Heart right ventricle (tissue), 16 donors: ENCODE measurements at places on chromosomes 5 and 9.

DNA sequence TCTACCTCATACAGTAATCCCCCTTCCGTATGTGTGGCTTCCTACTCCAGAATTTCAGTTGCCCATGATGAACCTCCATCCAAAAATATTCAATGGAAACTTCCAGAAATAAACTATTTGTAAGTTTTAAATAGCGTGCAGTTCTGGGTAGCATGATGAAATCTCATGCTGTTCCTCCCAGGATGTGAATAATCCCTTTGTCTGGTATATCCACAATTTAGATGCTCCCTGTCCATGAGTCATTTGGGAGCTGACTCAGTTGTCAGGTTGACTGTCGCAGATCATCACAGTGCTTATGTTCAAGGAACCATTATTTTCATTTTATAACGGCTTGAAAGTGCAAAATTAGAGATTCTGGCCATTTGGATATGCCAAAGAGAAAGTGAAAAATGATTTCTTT lies 290.1 kb upstream of the CDH9 start:
- no peak for DNase-seq

DNA sequence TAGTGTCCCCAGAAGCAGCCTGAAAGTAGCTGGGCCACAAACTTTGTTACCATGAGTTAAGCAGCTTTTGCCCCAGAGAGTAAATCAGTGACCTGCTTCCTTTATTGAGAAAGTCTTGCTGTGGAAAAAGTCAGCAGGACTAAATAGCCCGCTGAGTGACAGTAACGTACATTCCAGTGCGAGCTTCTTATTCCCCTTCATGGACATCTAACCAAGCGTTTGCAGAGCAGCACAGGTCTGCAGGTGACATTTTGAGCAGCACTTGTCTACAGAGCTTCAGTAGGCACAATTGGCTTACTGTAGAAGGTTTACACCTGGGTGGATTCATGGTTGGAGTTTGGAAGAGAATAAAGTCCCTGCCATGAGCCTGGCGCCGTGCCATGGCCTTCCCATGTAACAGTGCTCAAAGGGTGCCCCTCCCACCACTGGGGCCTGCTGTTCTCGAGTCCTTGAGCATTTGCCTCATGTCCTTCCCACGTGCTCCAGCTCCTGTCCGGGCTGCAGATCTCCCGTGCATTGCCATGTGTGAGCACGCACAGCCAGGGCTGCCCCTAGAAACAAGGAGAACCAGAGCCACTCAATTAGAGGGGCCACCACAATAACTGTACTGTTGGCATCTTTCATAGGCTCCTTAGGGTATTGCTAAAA lies 41.3 kb upstream of the GRHPR start:
- DNase-seq = no peak

DNA sequence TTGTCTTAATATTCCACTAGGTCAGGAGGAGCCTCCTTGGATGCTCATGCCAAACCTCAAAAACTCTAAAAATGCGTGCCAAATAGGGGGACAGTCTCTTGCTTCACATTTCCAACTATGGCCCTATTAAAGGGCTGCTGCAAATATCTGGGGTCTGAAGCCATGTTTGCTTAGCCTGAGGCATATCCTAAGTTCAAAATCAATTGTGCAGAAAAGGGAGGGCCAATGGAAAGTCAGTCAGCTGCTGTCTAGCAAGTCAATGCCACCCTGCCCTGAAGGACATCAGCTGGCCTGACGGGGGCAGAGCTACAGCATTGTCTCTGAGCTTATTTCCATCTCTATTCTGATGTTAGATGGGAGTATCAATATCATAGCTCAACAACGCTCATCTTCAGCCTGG lies 93.6 kb downstream of the SH3TC2 start:
- no peak for DNase-seq

- no peak for DNase-seq
Measured at GRCh38 chr5:100444961-100445360, 90.2 kb upstream of the FAM174A start.

- DNase-seq = no peak
Measured at GRCh38 chr9:27472195-27472594, 51.9 kb upstream of the IFNK start.

- no peak for DNase-seq
Measured at GRCh38 chr5:57176350-57176857, 2.5 kb downstream of the GPBP1 start.
